ENCODE measurements at places on chromosomes 2 and 18.

- DNase-seq: no peak
Observed at GRCh38 chr18:24447961-24448360, 12.5 kb upstream of the HRH4 start.

DNA sequence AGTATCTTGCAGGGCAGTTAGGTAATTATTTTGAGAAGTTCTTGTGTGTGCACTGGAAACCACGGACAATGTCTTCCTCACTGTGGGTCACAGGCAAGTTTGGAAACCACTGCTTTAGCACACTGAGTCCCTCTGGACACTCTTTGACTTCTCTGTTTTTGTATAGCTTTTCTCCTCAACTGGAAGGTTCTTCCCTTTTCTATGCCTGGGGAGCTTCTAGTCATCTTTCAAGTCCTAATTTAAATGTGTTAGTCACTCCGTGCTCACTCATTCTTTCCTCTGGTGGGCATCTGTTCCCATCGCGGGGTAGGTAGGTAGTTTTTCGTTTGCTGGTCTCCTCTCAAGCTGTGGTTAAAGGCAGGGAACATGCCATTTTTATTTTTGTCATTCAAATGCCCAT is 32.1 kb downstream of the E2F6 start:
- no peak for DNase-seq

DNA sequence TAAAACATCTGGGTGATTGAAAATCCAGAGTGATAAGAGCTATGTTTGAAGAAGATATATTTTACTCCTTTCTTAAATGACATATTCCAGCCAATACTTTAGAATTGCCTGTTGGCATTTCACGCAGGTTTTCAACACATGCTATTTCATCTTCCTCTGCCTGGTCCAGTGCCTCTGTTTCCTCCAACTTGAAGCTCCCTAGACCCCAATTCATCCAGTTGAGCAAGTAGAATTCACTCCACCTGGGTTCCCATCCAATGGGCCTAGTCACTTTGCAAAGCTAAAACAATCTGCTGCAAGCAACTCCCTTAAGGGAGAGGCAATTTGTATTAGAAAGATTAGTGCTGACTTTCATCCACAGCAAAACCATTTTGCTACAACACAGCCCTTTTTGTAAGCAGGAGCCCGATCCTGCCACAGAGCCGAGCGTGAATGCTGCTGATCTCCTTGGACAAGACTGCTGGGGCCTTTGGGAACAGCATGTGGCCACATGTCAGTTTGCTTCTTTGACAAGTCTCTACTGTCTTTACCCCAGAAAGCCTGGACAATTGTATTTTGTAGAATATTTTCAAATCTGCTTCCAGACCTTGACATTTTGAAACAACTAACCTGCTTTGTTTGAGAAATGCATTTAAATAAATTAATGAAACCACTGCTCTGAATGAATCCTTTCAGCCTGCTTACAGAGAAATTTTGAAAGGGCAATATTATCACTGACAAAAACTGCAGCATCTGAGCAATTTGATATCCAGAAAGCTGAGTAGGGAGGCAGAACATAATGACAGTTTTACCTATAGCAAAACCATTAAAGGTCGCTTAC is 259.1 kb downstream of the TDRD15 start:
- DNase-seq: no peak

DNA sequence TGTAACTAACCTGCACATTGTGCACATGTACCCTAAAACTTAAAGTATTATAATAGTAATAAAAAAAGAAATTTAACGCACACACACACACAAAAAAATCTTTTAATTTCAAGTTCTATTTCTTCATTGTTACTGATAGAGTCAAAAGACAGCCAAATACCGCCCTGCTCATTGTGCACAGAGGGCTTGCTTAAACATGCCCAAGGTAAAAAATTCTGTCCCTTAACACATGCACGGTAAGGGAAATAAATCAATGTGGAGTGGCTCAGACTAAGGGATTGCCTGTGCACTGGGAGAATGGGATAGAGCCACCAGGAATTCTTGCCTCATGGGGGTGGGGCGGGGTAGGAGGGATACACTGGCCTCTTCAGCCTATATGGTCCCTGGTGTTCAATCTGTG is 468.0 kb downstream of the NUP35 start:
- no peak for DNase-seq

DNA sequence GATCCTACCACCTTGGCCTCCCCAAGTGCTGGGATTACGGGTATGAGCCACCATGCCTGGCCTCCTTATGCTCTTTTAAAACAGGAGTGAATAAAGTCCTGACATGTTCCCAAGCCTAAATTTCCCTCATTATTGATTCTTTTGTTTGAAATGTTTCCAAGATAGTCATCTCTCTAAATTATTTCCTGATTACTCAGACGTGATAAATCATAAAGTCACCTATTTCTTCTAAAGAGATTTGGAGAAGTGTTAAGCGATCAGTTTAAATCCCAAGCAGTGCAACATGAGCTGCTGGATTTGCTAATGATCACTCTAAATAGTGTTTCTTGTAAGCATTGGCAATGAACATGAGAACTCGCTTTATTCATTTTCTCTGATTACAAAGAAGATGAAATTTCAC is 51.8 kb downstream of the PMAIP1 start:
- DNase-seq: no peak

DNA sequence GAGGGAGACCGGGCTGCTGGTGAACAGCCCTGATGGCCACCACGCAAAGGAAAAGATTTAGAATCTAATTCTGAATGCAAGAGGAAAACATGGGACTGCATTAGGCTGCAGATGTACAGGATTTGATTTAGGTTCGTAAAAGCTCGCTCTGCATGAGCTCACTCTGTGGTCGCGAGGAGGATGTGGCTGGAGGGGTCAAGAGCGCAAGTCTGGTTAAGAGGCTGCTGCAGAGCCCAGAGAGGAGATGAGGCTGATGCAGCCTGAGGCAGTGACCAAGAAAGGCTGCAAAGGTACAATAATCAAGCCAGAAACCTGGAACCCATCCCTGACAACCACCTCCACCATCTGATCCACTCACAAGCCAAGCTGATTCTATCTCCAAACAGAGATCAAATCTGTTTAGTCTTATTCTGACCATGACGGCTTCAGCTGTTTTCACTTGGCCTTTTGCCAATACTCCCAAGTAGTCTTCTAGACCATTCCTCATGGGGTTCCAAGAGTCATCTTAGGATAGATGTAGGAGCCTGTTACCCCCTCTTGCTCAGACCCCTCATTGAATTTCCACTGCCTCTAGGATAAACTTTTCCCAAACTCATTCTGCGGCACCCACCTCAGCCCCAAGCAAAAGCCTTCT is 58.9 kb upstream of the ARL4C start:
- no peak for DNase-seq
